Osteocyte (in vitro differentiated cells): ENCODE measurements at places on chromosomes 1 and 21. TPM values are rescaled to one million over a fixed set of nuclear protein-coding genes. Genes with fewer than 3 reads are reported as not detected.

DNA sequence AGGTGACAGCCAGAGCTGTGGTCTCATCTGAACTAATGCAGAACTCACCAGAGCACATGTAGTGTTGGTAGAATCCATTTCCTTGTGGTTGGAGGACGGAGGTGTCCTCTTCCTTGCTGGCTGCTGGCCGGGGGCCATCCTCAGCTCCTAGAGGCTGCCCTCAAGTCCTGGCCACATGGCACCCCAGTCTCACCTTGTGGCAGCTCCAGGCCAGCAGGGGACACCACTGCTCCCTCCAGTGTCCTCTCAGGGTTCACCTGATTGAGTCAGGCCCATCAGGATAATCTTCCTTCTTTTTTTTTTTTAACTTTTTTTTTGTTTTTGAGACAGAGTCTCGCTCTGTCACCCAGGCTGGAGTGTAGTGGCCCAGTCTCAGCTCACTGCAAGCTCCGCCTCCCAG is 2.9 kb downstream of the KCNE1 start:
- H3K27ac ChIP-seq, result no peak overlapping the region
- H3K36me3 ChIP-seq, result no peaks in the 10 kb centered on the region
- H3K4me1 ChIP-seq, result peaks cover 1% of the 10 kb centered on the region

PLA2G4A gene
- 1.5 and 2.4 TPM in 2 replicates for total RNA-seq

GRCh38 chr21:43286196-43286595 is 117.4 kb downstream of the CRYAA start:
- peaks cover 17% of the 10 kb centered on the region for H3K4me1 ChIP-seq
- H3K36me3 ChIP-seq, result no peaks in the 10 kb centered on the region
- no peak for DNase-seq
- no peak overlapping the region for H3K27ac ChIP-seq
- H3K27me3 ChIP-seq, result no peaks in the 10 kb centered on the region

TBCE gene
- 30.3 and 31.8 TPM in 2 replicates for total RNA-seq

C1QTNF12 gene
- 3.6 and 3.8 TPM in 2 replicates for total RNA-seq

DNA sequence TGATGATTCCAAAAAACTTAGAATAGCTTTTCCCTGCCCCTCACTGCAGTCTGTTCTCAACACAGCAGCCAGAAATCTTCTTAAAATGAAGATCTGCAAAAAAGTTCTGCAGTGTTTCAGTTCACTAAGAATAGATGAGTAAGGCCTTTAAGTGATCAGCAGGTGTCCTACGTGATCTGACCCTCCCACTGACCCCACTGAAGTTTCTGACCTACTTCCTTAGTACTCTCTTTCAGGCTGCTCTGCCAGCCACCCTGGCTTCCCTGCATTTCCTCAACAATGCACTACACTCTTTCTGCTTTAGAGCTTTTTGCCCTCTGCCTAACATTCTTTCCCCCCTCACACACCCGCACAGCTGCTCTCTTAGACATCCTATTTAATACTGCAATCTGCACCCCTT is 182.5 kb downstream of the AKT3 start:
- peak overlapping the region; percentile 1 for H3K27ac ChIP-seq
- H3K27me3 ChIP-seq, result no peaks in the 10 kb centered on the region
- DNase-seq, result no peak
- H3K36me3 ChIP-seq, result peaks cover 10% of the 10 kb centered on the region

DNA sequence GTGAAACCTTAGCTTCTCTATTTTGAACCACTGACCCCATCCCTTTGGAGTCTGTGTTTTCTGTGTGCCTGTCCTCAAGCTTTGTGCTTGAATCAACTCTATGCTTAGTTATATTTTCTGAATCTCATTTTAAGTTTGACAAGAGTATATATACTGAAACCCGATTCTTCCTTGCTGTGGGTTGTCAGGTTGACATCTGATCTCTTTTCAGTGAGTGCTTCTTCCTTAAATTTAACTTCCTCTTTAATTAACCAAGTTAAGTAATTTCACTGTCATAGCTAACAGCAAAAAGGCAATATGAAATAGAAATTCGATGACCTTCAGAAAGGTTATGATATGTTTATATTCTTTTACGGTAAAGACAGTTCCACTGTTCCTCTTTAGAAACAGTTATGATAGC is 69.4 kb downstream of the C1orf21 start:
- no peak overlapping the region for H3K4me3 ChIP-seq
- no peaks in the 10 kb centered on the region for H3K27me3 ChIP-seq
- H3K4me1 ChIP-seq, result peaks cover 27% of the 10 kb centered on the region
- H3K36me3 ChIP-seq, result peaks cover 5% of the 10 kb centered on the region
- no peak for DNase-seq

LCE1E gene
- not detected in 2 replicates for total RNA-seq

- peaks cover 16% of the 10 kb centered on the region for H3K4me1 ChIP-seq
- no peaks in the 10 kb centered on the region for H3K27me3 ChIP-seq
- no peak for DNase-seq
- no peak overlapping the region for H3K4me3 ChIP-seq
These were observed 702.3 kb downstream of the BRINP3 start for GRCh38 chr1:189775343-189775742.

DNA sequence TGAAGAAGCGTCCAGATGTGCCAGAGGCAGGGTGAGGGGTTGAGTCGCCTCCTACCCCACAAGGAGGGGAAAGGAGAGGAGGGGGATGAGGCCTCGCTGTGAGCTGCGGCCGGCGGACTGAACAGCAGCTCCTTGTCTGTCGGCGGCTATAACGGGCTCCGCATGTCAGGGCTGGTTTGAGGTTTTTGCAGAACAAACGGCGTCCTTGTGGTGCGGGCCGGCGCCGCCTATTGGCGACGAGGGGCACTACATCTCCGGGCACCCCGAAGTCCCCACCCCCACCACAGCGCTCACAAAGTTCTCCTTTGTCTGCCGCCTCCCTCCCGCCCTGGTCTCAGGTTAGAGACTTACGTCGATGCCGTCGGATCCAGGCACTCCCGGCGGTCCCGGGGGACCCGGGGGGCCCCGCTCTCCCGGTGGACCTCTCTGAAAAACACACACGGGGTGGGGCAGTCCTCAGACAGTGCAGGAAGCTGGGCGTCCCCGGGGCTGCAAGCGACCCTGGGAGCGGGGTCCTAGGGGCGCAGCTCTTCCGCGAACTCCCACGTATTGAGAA is 1.8 kb downstream of the COL9A2 start:
- no peaks in the 10 kb centered on the region for H3K36me3 ChIP-seq
- H3K4me1 ChIP-seq, result peaks cover 32% of the 10 kb centered on the region
- peak overlapping the region; percentile 60 for H3K4me3 ChIP-seq
- peak overlapping the region; percentile 34 for H3K27ac ChIP-seq

- H3K36me3 ChIP-seq, result peaks cover 9% of the 10 kb centered on the region
- peak overlapping the region; percentile 75 for H3K4me3 ChIP-seq
- DNase-seq, result peak; percentile 81
- no peaks in the 10 kb centered on the region for H3K27me3 ChIP-seq
- no peaks in the 10 kb centered on the region for H3K4me1 ChIP-seq
- H3K27ac ChIP-seq, result peak overlapping the region; percentile 38
These were observed 501 bp downstream of the FBXO6 start for GRCh38 chr1:11664336-11665065.

GRCh38 chr1:44294588-44295007 is 60.5 kb downstream of the ERI3 start:
- DNase-seq, result no peak
- H3K4me1 ChIP-seq, result no peaks in the 10 kb centered on the region
- H3K27me3 ChIP-seq, result no peaks in the 10 kb centered on the region
- H3K36me3 ChIP-seq, result peaks cover 29% of the 10 kb centered on the region
- no peak overlapping the region for H3K4me3 ChIP-seq
- no peak overlapping the region for H3K27ac ChIP-seq
